ENCODE measurements at places on chromosomes 7 and 10. TPM values are rescaled to one million over a fixed set of nuclear protein-coding genes. Genes with fewer than 3 reads are reported as not detected.
A peak's percentile ranks its signal among the peaks of the same experiment; 100 is the strongest.

COL17A1 gene
- total RNA-seq: 43.4 TPM

BICC1 gene
- 15.4 TPM for total RNA-seq

- H3K4me3 ChIP-seq: no peak overlapping the region
- peaks cover 9% of the 10 kb centered on the region for H3K4me1 ChIP-seq
- no peaks in the 10 kb centered on the region for H3K27me3 ChIP-seq
- no peak for DNase-seq
- H3K27ac ChIP-seq: peak overlapping the region; percentile 81
Measured at GRCh38 chr7:106717254-106717954, 56.4 kb upstream of the CCDC71L start.

DNA sequence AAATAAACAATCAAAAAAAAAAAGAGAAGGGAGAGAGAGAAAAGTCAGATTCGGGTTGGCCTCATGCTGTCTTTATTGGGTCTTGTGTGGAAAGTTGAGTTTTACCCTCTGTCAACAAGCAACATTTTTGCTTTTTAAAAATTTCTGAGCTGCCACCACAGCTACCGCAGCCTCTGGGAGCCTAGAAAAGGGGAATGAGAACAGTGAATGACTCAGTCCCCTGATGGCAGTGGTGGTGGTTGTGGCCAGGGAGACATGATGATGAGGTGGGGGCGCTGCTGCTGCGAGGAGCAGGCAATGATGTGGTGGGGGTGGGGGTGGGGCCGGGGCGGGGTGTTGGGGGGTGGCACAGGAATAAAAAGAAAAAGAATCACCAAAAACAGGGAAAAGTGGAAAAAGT is 20.0 kb upstream of the CREB3L2 start:
- no peaks in the 10 kb centered on the region for H3K4me1 ChIP-seq
- H3K36me3 ChIP-seq: no peaks in the 10 kb centered on the region
- no peaks in the 10 kb centered on the region for H3K27me3 ChIP-seq
- no peak for DNase-seq
- no peak overlapping the region for H3K27ac ChIP-seq
- no peak overlapping the region for H3K4me3 ChIP-seq
